NCI-H2107 (cell line): ENCODE measurements at places on chromosomes 7 and 10.

DNA sequence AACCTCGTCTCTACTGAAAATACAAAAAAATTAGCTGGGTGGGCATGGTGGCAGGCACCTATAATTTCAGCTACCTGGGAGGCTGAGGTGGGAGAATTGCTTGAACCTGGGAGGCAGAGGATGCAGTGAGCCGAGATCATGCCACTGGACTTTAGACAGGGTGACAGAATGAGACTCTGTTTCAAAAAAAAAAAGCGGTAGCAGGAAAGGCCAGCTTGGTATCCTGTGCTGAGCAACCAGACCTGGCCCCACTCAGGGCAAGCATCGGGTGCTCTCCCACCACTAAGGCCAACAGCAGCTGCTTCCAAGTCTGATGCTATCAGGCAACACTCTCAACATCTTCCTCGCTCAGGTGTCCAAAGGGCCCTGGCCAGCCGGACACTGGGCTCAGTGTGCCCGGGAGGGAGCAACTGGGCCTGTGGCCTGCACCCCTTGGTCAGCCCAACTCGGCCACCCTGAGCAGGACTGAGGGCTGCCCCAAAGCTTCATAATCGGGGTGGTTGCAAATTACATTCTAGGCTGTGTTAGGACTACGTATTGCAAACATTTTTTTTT, 44.3 kb upstream of the MSMB start:
- DNase-seq: no peak

DNA sequence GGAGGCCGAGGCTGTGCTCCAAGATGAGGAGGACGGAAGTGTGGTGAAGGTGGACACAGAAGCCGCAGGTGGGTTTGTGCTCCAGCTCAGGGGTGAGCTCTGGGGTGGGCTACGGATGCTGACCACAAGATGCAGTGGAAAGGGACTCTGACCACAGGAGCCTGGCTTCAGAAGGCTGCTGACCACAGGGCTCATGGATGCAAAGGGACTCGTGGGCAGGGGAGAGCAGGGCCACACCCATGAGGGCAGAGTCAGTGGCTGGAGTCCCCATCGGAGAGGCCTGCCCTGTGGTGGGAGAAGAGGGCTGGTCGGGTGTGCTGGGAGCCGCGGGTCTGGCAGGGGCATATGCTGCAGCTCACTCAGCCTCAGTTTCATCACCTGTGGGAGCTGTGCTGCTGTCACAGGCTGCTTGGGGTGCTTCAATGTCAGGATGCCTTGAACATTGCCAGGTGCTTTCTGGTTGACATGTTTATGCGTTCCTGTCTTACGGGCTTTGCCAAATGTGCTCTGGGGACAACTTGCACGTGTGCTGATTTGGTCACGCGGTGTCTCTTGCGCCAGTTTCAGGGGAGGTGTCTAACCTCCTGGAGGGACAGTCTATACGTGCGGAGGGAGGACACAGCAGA, 13.7 kb downstream of the SCART1 start:
- DNase-seq: no peak

DNA sequence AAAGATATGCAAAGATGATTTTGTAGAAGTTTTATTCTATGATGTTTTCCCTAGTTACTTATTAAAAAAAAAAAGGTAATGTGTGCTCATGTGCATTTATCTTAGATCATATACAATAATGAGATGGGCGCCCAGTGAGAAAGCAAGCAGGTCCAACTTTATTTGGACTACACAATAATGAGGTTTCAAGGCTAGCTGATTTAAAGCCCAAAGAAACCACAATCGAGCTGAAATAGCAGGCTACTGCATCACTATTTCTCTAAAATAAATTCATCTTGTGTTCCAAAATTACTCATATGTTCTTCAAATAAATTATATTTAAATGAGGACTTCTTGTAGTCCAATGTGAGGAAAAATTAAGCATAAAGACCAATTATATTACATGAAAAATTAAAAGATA, 110.1 kb downstream of the JMJD1C start:
- DNase-seq: no peak

DNA sequence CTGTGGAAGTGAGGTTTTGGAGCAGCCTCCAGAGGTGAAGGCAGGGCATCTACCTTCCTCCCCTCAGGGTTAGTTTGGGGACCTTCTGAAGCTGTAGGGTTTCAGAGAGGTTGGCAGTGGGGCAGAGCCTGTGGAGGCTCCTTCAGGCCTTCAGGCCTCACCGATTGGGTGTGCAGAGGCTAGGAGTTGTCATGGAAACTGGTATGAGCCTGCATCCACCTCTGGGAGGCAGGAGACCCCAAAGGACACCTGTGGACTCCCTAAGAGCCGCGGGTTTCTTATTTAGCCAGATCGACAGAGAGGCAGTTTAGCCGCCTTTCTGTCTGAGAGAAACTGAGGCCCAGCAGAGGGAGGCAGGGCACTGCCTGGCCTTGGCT, 2.0 kb downstream of the LZTS2 start:
- DNase-seq: no peak

GRCh38 chr7:16753932-16754855, 639 bp downstream of the TSPAN13 start:
- DNase-seq: no peak

DNA sequence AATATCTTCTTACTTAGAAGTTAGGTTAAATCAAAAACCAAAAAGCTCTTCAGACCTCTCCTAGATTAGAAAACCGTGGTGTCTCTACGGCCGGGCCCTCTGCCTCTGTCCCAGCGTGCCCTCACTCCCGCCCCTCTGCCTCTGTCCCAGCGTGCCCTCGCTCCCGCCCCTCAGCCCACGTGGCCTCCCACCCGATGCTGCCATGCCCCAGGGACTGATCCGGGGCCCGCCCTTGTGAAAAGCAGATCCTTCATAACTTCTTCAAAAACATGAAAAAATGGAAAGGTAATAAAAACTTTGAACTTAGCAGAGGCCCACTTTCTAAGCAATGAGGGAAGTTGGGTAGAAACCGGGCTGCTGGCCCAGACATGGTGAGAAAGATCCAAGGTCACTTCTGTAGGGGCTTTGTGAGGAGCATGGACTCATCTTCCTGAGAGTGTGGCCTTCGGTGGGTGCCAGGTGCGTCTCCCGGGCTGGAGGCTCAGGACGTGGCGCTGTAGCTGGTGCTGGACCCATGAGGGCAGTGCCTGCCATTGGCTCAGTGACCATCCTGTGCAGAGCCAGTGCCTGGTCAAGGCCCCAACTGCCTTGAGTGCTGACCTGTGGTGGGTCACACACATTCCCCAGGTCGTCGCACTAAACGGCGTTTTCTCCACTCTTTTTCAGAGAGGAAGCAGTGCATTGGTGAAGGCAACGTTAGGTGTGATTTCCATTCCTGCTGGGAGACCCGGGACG, 4.9 kb upstream of the DPYSL4 start:
- DNase-seq: no peak

GRCh38 chr10:66472156-66472555, 453.7 kb upstream of the LRRTM3 start:
- no peak for DNase-seq

DNA sequence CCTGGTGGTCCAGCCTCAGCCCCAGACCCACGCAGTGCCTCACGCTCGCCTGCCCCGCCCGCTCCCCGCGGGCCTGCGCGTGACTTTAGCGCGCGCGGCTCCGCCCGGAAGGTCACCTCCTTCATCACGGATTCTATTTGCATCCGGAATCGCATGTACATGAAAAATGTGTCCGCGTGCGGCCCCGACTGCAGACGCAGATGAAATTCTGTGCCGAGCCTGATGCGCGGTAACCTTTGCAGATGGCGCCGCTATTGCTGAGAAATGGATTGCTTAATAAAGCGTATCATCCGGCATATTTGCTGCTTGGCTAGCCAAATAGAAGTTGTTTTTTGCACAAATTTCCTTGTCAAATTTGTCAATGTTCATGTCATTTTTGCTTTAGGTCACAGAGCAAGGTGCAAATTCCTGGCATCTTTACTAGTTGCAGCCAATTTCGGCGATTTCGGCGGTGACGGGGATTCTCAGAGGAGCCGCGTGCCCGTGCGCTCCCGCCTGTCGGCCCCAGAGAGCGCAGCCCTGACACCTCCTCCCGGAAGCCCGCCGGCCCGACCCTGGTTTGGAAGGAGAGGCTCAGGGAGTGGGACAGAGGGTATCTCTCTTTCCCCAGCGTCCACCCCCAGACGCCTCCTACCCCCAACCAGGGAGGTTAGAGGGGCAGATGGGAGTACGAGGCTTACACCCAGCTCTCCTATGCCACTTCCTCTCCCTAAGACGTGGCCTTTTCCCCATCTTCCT, 85.9 kb upstream of the PAX2 start:
- no peak for DNase-seq

DNA sequence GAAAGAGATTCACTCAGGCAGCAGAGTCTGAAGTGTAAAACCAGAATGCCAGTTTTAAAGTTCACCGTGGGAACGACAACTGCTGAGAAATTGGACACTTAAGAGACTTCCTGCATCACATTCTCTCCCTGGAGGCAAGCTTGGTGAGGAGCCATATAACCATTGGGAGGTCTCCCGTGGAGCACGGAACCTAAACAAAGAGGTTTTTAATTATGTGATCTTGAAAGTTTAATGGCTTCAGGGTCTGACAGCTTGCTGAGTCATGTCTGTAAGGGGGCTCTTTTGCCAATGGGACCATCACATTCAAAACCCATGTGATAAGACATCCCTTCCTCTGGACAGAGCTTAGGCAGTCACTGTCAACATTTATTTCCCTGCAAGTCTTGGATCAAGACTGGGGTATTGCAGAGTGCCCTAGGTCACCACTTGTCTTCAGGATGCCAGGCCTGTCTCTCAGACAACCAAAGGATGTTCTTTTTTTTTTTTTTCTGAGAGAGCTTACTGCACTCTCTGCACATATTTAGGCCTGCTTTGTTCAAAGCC, 674.4 kb downstream of the TYW1 start:
- DNase-seq: no peak

GRCh38 chr10:58064714-58065528, 202.8 kb downstream of the IPMK start:
- no peak for DNase-seq

GRCh38 chr10:125107166-125107949, 53.0 kb downstream of the CTBP2 start:
- no peak for DNase-seq

DNA sequence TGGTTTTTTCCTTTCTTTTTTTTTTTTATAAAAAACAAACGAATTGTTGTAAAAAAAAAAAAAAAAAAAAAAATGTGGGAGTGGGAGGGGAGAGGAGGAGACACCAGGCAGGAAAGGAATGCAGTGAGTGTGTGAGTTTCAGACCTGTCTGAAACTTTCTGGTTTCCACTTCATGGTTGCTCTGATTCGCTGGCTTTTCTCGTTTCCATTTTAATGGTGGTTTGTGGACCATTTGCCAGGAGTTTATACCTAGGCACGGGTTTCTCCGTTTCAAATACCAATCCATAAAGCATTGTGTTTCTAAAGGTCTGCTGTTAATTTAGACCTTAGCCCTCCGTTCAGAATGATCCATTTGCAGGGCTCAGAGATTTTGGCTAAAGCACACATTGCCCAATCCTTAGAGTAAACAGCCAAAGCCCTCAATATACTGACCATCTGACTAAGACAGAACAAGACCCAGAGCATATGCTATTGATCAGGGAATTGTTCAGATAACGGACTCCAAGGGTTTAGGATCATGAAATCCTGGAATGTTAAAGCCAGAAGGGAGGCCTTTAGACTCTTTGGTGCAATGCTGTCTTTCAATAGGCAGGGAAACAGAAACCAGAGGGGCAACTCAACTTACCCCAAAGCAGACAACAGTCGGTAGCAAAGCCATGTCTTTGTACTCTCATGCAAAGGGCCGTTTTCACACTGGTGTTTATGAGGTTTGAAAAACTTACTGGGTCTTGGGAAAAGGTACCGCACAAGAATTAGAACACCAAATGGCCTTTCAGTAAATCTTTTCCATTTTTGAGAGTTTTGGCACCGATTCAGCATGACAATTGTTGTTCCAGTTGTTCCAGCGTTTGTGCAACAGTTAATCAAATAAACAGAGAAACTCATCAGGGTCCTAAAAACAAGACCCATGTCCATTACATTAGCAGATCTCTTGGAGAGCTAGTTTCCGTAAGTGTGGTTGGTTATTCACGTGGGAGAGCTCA, 94.3 kb upstream of the AGBL3 start:
- no peak for DNase-seq

DNA sequence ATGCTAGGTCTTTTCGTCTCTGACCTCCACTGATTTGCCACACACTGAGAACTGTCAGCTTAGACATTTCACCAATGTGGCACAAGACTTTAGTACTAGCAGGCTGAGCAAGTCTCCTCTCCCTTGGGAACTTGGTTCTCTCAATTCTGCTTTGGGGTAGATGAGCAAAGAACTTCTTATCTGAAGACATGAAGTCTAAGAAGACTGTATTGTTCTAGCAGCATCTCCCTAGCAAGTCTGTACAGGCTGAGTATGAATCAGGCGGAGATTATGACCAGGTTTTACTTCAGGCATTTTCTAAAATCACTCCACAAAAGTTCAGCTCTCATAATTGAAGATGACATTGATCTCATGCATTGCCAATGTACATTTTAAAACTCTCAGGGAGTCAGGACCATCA, 23.8 kb upstream of the STN1 start:
- DNase-seq: no peak

- DNase-seq: no peak
These were observed 37.7 kb upstream of the ODAD2 start for GRCh38 chr10:28036587-28036986.

- peak; percentile 66 for DNase-seq
These were observed 115.3 kb downstream of the ST7 start for GRCh38 chr7:117068511-117069145.

DNA sequence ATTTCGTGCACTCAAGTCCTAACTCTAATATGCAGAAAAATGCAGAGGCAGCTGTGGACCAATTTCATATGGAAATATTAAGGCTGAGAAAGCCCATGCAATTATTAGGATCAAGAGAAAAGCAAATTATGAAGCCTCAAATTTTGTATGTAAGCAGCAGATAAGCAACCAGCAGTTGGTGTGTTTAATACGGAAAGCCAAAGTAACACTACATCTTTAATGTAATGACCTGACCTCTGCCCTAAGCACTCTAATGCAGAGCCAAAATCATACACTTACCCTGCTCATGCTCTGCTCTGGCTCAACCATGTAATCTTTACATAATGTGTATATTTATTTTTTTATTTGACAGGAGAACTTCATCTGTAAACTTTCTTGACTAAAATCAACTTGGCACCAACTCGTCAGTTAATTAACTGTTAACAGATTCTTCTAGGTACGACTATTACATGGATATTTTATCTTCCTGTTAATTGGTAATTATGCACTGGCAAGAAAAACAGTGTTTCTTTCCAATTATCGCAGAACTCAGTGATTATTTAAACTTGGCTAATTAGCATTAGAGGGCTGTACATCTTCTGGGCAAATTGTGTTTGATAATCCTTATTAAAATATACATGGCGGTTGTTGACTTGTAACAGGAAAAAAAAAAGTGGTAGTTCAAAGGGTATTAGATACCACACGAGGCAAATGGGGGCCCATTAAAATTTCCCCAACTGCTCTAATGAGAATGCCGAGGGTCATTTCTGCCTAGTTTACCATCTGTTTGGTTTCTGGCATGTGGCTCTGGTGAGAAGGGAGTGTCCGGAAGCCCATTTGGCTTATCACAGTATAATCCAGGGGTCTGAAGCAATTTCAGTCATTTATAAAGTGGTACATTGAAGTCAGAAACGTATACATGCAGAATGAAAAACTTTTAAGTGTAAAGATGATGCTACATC, 94.5 kb downstream of the RELN start:
- DNase-seq: no peak
